ENCODE measurements at places on chromosomes 11 and 22.
A peak's percentile ranks its signal among the peaks of the same experiment; 100 is the strongest.

DNA sequence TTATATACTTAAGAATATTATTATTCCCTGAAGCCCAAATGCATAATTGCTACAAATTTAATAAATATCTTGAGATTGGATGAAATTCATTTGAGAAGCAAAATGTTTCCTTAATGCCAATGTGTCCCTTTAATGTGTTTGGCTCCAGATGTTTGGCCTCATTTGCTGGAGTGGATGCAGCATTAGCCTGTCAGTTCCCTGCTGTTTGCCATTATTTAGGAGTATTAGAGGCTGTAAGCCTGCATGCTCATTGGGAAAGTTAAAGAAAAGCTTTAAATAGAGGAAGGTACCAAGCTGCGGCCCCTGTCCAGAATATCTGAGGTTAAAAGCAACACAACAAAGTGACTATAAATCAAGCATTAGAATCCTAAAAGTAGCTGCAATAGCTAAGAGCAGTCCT is 54.8 kb upstream of the PITPNB start:
- no peak for DNase-seq

GRCh38 chr22:49289822-49290679 is 537.6 kb downstream of the BRD1 start:
- no peak for DNase-seq

GRCh38 chr11:120079750-120080610 is 57.9 kb downstream of the TRIM29 start:
- no peak for DNase-seq

GRCh38 chr11:18063125-18063524 is 17.1 kb upstream of the TPH1 start:
- peak; percentile 4 for DNase-seq

DNA sequence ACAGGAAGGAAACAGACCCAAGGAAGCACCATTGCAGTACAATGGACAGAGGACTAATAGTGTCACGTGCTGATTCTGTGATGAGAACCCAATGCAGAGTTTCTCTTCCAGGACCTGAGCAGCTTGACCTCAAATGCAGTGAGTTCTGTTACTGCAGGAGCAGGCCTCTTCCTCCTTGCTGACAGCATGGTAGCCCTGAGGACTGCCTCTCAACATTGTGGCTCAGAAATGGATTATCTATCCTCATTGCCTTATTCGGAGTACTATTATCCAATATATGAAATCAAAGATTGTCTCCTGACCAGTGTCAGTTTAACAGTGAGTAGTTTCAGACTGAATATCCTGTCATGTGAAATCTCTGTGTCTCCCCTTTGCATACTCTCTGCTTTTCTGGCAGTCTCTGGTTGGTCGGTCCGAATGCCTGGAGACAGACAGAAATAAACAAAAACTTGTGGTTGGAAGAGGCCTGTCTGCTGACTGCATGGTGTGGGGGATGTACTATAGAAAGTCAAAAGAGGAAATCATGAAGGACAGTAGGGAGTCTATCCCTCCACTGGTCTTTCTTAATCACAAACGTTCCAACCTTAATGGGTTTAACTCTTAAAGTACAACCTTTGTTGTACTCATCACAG is 6.9 kb upstream of the MS4A14 start:
- no peak for DNase-seq

- no peak for DNase-seq
Observed at GRCh38 chr11:59000003-59000402, 60.7 kb downstream of the GLYATL1 start.

- DNase-seq: no peak
Observed at GRCh38 chr22:48488611-48489511, 1338.8 kb downstream of the BRD1 start.

- DNase-seq: no peak
Observed at GRCh38 chr11:134060316-134060715, 8.6 kb upstream of the JAM3 start.

DNA sequence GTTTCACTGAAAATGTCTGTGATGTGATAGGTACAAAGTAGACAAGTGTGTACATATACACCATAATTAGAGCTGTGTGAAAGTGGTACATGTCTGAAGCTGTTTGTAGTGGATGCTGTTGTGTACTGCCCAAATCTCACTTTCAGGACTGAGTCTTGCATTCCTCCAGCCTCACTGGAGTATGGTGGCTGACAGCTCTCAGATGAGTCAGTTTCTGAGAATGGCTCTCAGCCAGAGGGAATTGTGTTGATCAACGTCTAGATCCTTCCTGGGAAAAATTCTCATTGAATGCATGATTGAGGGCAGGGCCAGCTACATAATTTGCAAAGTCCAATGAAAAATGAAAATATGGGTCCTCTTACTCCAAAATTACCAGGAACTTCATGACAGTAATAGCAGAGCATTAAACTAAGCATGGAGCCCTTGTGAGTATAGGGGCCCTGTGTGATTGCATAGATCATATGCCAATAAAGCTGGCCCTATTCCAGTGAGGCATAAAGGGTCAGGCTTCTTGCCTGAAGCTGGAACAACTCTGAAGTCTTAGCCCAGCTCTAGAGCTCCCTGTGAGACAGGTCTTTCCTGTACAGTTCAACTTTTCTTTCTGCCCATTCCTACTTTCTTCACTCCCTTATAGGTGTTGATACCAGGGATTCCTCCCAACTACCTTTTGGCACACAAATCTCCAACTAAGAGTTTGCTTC is 10.8 kb upstream of the CYP2R1 start:
- no peak for DNase-seq

- no peak for DNase-seq
Observed at GRCh38 chr22:24315367-24315966, 44.8 kb downstream of the SPECC1L start.

- DNase-seq: no peak
Observed at GRCh38 chr11:130043575-130043974, 26.1 kb upstream of the APLP2 start.

DNA sequence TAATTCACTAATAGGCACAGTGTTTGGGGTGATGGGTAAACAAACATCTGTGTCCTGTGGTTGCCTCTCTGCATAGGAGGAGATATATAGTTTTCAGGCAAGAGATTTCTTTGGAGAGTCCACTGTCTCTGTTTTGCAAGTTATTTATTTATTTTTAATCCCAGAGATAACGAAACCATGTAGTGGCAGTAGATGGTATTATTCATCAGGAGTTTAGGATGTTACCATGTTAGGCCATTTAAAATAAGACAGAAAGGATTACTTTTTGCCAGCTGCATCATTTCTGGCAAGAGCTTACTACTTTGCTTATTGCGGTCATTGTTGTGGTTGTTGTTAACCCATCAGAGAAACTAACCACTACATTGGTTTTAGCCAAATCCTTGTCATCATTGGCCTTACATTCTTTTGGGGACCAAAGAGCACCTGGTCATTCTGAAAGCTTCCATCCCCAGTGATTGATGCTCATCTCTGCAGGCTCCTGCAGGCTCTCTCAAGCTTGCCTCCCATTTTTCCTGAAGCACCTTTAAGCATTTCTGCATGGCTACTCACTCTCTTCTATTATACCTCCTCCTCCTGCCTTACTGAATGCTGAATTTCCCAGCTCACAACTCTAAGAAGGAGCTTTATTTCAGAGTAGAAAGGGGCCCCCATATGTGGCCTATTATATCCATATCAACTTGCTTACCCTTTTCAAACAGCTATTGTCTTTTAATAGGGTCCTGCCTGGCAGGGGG is 84.4 kb downstream of the CSTPP1 start:
- DNase-seq: no peak

DNA sequence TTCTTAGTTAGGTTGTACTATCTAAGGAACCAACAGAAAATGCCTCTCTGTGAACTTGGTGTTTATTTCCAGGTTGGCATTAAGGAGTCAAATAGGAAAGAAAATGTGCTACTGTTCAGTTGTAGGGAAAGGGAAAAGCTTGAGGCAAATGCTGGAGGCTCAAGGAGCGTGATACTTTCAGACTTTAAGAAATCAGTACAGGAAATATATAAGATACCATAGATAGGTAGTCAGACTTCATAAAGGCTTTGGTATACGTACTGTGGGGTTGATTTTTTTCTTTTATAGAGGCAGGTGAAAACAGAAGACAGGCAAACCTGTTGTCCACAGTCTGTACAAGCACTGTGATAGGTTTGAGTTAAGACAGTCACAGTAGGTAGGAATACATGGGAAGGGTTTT is 30.8 kb downstream of the EP300 start:
- DNase-seq: no peak

DNA sequence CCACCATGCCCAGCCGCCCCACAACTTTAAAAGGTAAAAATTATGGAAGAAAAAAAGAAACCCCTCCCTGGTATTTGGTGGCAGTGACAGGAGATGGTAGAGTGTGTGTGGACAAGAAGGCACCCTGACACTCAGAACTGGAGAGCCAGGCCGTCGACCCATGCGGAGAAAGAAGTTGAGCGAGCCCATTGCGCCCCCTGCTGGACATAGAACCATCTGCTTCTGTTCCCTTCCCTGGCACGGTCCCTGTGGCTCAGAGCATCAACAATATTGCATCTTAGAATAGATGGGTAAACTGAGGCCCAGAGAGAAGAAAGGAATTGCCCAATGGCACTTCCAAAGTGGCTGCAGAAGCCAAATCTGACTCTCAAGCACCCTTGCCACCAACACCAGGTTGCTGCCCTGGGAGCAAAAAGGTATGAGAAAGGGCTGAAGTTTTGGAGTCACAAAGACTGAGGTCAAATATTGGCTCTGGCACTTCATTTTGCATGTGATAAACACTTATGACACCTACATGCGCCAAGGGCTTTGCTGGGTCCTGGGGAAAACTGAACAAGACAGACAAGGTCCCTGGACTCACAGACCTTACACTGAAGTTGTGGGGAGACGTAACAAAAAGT is 8.6 kb downstream of the MRPL11 start:
- peak; percentile 68 for DNase-seq

DNA sequence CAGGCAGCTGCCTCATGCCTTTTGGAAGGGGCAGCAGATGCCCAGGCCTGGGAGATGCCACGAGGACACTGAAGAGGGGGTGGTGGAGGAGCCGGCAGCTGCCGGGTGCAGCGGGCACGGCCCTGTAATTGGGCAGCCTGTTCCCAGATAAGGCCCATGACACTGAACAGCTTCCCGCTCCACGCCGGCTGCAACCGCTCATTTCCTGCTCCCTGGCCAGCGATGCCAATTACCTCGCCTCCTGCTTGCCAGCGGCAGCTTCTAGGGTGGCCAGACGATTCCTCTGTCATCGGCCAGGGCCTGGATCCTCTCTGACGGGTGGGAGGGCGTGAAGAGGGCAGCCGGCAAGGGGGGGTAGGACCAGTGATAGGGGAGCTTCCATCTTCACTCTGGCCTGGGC is 22.8 kb downstream of the FLRT1 start:
- DNase-seq: no peak

DNA sequence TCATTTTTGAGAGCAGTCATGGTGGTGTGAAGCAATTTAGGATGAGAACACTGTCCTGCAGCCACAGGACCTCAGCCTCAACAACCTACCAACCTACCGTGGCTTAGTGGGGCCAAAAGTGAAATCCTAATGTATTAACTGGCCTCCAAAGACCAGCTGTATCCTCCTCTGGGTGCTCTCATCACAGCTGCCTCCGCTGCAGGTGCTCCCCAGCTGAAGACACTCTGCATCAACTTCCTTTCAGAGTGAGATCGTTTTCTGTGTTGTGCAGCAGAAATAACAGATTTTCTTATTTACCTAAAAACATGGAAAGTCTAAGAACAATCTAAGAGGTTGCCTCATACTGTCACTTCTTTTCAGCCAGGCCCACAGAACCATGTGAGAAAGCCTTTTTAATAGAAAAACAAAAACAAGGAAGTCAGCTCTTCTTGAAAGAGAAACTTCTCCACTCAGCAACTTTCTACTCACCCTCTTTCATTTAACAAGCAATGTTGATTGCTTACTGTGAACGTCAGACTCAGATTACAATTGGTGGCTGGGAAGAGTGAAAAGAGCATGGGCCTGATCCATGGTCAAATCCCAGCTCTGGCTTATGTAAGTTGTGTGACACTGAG is 136.1 kb downstream of the TENM4 start:
- DNase-seq: no peak

GRCh38 chr22:46900549-46900948 is 138.1 kb downstream of the TBC1D22A start:
- DNase-seq: no peak

- no peak for DNase-seq
Observed at GRCh38 chr11:10653946-10654810, 39.4 kb downstream of the IRAG1 start.

DNA sequence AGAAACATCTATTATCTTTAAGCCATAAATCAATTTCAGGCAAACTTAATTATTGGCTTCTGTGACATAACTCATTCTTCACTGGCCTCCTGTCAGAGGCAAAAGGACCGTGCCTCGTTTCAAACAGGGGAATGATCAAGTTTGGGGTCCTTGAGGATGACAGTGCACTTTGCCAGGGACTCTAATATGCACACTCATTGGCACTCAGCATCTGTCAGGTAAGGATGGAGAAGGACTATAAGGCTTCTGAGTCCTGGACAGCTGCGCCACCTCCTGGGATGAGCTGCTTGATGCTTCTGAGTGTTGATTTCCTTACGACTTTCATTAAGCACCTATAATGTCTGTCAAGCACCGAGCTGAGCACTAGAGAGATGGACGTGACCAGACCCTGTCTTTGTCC is 20.2 kb downstream of the BPIFC start:
- DNase-seq: peak; percentile 25

GRCh38 chr11:110000031-110000502 is 93.1 kb upstream of the ZC3H12C start:
- DNase-seq: no peak

DNA sequence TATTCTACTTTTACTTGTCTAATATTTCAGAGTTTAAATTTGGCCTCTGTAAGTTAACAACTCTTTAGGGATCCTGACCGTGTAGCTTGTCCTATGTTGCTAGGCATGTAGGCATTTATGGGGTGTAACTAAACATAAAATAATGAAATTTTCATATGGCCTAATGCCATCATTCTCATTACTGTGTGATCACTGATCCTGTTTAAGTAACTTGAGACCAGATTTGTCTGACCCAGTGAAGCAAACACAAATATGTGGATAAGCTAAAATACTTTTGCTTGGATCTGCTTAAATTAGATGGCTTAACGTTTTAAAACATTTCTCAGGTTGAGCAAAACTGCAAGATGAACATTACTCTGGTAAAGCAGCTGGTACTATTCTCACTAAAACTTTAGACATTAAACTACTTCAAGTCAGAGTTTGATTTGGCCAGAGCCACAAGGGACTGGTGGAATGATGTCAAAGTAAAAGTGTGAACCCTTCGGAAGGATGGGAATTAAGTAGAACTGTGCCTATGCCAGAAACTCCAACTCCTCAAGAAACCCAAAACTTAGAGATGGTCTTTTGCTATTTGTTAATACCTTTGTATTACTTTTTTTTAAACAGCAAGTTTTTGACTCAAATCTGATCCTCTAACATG is 12.5 kb downstream of the QSER1 start:
- no peak for DNase-seq

DNA sequence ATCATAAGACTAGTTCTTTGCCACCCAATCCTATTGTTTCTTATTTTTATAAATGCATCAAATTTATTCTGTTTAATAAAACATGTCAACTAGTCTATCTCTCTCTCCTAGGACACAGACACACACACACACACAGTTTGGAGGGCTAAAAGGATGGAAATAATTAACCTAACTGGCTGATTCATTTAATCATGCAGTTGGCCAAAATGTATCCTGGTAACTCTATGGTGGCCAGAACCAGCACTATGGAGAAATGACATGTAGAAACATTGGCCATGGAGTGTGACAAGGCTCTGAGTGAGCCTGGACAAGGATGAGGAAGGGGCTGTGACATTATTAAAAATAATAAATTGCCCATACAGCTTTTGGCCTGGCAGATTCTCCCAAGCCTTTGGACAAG is 64.1 kb downstream of the CLPB start:
- DNase-seq: no peak

GRCh38 chr11:1883346-1884302 is 8.1 kb downstream of the PRR33 start:
- DNase-seq: no peak

GRCh38 chr11:11347592-11347991 is 5.5 kb downstream of the CSNK2A3 start:
- no peak for DNase-seq

All from SHP77 (cell line).